ENCODE measurements at places on chromosomes 3 and 15.

- DNase-seq, result no peak
These were observed 949 bp upstream of the MITF start for GRCh38 chr3:69738315-69738714.

DNA sequence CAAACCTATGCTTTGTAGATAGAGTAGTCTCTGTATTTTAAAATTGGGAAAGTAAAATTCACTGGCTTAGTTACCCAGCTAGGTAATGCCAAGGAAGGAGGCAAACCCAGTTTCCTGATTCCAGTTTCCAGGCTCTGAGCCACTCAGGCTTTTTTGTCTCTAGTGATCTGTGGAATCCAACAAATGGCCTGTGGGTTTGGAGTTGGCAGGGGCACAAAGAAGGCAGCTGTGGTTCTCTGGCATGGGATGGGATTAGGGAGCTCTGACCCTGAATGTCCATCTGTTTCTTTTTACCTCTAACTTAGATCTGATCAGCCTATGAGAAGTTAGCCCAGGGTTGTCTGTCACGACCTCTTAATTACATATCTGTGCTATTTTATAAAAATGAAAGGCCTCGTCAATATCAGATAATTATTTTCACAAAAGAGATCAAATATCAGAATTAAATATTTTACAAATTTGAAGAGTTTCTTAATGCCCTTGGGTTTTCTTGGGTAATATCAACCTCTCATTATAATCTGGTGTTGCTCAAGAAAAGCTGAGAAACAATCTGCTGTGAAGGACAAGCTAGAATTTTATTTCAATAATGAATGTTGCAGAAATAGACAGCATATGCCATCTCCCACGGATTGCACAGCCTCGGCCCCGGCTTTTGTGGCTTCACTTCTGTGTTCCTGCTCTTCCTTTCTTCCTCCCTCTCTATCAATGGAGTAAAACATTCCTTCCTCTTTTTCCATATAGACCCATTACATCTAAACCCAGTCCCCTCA is 63.7 kb upstream of the DAZL start:
- DNase-seq, result peak; percentile 17

- DNase-seq, result no peak
These were observed 22.1 kb downstream of the MSL2 start for GRCh38 chr3:136173939-136174490.

DNA sequence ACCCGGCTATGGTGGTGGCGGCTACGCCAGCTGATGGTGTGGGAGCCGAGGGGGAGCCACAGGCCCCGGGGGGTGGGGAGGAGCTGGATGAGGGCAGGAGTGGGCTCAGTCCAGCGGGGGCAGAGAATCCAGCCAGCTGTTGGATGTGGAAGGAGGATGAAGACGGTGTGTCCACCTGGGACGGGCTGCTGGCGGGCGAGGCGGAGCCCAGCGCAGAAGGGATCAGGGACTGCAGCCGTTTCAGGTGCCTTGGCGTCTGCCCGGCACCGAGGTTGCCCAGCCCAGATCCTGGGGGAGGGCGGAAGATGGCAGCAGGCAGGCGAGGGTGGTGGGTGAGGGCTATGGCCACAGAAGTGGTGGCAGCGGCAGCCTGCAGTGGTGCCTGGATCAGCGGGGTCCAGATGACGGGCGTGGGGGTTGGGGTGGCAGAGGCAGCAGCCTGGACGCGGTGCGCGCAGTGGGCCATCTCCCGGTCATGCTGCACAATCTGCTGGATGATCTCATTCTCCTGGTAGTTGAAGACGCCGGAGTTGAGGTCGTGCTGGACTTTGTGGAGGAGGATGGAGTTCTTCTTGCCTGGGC is 45.3 kb downstream of the HCN4 start:
- no peak for DNase-seq

DNA sequence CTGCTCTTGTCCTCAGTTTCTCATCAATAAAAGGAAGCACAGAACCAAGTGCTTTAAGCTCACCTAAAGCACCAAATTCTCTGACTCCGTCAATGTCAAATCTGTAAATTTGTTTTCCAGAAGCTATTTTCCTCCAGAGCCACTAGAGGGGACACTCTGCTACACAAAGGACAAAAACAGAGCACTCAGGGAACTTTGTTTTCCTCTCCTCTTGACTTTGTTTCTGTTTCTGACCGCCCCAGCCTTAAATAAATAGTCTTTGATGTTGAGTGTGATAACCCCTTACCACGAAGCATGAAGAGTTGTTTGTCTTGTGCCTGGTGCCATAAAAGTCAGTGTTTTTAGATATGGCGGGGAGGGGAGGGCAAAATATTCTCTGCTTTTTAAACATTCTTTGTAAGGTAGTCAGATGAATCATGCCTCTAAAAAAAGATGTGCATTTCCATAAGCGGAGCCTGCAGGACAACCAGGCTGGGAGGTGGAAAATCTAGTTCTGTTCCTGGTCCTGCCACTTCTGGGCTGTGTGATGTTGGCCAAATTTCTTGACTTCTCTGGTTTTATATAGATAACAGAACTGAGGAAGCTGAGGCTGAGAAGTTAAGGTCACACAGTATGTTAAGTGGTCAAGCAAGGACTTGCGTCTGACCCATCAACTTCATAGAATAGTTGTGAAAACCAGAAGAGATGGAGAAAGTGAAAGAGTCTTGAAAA is 7.3 kb upstream of the ZBTB38 start:
- no peak for DNase-seq

- DNase-seq, result no peak
These were observed 20.2 kb downstream of the CFAP44 start for GRCh38 chr3:113421082-113421481.

DNA sequence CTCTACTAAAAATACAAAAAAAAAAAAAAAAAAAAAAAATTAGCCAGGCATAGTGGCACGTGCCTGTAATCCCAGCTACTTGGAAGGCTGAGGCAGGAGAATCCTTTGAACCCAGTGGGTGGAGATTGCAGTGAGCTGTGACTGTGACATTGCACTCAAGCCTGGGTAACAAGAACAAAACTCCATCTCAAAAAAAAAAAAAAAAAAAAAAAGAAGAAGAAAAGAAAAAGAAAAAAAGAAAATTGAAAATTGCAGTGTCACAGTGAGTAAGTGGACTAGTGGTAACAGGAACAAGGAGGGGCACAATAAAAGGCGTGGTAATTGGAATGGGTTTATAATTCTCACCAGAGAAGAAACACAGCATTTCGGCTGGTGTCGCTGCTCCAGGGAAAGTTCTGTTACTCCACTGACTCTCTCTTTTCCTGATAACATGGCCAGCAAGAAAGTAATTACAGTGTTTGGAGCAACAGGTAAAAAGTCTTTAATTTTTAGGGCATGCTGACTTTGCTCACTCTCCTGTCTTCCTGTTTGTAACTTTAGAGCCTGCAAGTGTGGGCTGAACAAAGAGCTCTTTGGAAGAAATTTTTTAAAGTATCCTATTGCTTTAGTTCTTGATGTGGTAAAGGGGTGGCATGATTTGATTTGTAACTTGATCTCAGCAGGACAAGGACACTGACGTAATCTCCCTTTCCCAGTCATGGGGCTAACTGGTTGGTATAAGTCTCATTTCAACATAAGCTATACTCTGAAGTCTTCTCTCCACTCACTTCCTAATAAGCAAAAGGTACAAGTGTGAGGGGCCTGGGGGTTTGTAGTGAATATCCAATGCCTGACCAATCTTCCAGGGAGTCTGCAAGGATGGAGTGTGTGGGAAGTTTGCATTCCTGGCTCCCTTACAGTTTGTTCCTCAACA is 22.1 kb upstream of the TRA2B start:
- no peak for DNase-seq
